Activated CD8-positive, alpha-beta memory T cell treated with anti-CD3 and anti-CD28 coated beads for 36 hours (primary cell): ENCODE measurements at places on chromosomes 16 and 17. TPM values are rescaled to one million over a fixed set of nuclear protein-coding genes. Genes with fewer than 3 reads are reported as not detected.

The ASB16 gene
- total RNA-seq: 0.23 TPM

The CD300E gene
- total RNA-seq: not detected

The ALOX15 gene
- not detected for total RNA-seq

The TEDC2 gene
- 38.5 TPM for total RNA-seq

The CDH13 gene
- total RNA-seq: not detected

The DOC2B gene
- total RNA-seq: 0.21 TPM

The USP31 gene
- 9.6 TPM for total RNA-seq

The ARHGDIA gene
- 688 TPM for total RNA-seq

The CHST5 gene
- 0.44 TPM for total RNA-seq

The IL34 gene
- not detected for total RNA-seq

The NOG gene
- 0.15 TPM for total RNA-seq

The MYL4 gene
- not detected for total RNA-seq

The MYH11 gene
- total RNA-seq: not detected

The ZDHHC1 gene
- 1.0 TPM for total RNA-seq

The KRTAP17-1 gene
- total RNA-seq: not detected

The TMEM92 gene
- not detected for total RNA-seq

The MT1H gene
- total RNA-seq: 1.1 TPM

The SULT1A2 gene
- 0.36 TPM for total RNA-seq

The FAM171A2 gene
- total RNA-seq: 0.19 TPM

The SLFN14 gene
- 0.32 TPM for total RNA-seq

The SOCS1 gene
- 107 TPM for total RNA-seq

The CLEC10A gene
- not detected for total RNA-seq

The GRAPL gene
- 1.4 TPM for total RNA-seq

The LGALS9B gene
- total RNA-seq: not detected
